Astrocyte (in vitro differentiated cells and primary cell): ENCODE measurements at places on chromosomes 2 and 18. TPM values are rescaled to one million over a fixed set of nuclear protein-coding genes. Genes with fewer than 3 reads are reported as not detected.

The E2F6 gene
- 20.3 and 22.1 TPM in 2 replicates for total RNA-seq

The LAMA1 gene
- 17.4 and 18.3 TPM in 2 replicates for total RNA-seq

The TUBA4B gene
- not detected in 2 replicates for total RNA-seq

The PSMD1 gene
- 149 and 151 TPM in 2 replicates for total RNA-seq

The OXER1 gene
- total RNA-seq = 0.39 and 0.43 TPM in 2 replicates

The RAX gene
- not detected in 2 replicates for total RNA-seq

DNA sequence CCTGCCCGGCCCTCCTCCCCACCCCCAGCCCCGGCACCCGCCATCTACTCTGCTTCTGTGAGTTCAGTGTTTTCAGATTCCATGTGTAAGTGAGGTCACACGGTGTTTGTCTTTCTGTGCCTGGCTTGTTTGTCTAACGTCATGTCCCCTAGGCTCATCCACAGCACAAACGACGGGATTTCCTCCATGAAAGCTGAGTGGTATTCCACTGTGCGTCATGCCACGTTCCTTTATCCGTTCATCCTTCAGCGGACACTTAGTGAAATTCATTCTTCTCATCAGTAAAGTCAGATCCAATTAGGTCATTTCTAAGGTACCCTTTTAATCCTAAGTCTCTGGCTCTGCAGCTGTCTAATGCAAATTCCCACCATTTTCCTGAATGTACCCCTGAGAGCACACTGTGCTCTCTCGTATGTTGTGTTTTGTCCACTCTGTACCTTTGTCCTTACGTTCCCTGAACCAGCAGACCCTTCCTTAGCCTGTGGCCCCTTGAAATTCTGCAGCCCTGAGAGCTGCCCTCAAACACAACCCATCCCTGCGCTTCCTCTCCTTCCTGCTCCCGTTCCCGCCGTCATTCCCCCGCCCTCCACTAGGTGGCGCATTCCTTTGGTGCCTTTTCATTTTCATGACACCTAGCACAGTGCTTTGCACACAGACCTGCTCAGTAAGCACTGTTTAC is 44.1 kb downstream of the TRAPPC12 start:
- H3K4me1 ChIP-seq = no peaks in the 10 kb centered on the region
- H3K27ac ChIP-seq = no peak overlapping the region
- peak; percentile 5 for DNase-seq
- no peaks in the 10 kb centered on the region for H3K27me3 ChIP-seq
- peaks cover 31% of the 10 kb centered on the region for H3K36me3 ChIP-seq

GRCh38 chr2:234368861-234369261 is 128.0 kb downstream of the ARL4C start:
- peak; percentile 23 for DNase-seq
- H3K27me3 ChIP-seq = no peaks in the 10 kb centered on the region
- H3K4me1 ChIP-seq = peaks cover under 1% of the 10 kb centered on the region
- no peak overlapping the region for H3K4me3 ChIP-seq
- H3K36me3 ChIP-seq = no peaks in the 10 kb centered on the region

DNA sequence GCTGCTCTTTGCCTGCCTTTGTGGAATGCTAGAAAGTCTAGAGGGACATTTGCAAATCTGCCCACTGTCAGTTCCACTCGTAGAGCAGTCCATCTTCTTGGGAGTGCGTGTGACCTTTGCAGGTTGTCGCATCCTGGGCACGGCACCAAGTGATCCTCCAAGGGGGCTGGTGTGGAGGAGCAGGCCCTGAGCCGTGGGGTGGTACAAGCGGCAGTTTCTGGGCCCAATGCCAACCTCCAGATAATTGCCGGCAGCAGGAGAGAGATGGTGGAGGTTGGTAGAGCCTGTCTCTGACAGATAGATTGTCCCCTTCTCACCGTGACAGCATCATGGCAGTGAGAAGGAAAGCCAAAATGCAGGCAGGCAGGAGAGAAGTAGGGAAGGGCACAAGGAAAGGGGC is 150.7 kb upstream of the SLC14A2 start:
- no peak overlapping the region for H3K4me3 ChIP-seq
- no peak overlapping the region for H3K27ac ChIP-seq
- DNase-seq = no peak
- H3K27me3 ChIP-seq = peaks cover 2% of the 10 kb centered on the region
- no peaks in the 10 kb centered on the region for H3K4me1 ChIP-seq
- H3K36me3 ChIP-seq = no peaks in the 10 kb centered on the region

- no peak overlapping the region for H3K4me3 ChIP-seq
- DNase-seq = no peak
- H3K4me1 ChIP-seq = peaks cover 22% of the 10 kb centered on the region
- no peaks in the 10 kb centered on the region for H3K27me3 ChIP-seq
- peaks cover 11% of the 10 kb centered on the region for H3K36me3 ChIP-seq
These were observed 6.0 kb downstream of the IGFBP5 start for GRCh38 chr2:216689397-216689796.

- peaks cover 22% of the 10 kb centered on the region for H3K4me1 ChIP-seq
- no peak overlapping the region for H3K27ac ChIP-seq
- no peaks in the 10 kb centered on the region for H3K27me3 ChIP-seq
- peak; percentile 10 for DNase-seq
- no peaks in the 10 kb centered on the region for H3K36me3 ChIP-seq
These were observed 97.3 kb downstream of the TACR1 start for GRCh38 chr2:75102011-75102410.

GRCh38 chr2:155412598-155412997 is 714.1 kb downstream of the KCNJ3 start:
- H3K36me3 ChIP-seq = no peaks in the 10 kb centered on the region
- H3K27me3 ChIP-seq = no peaks in the 10 kb centered on the region
- no peak for DNase-seq
- no peak overlapping the region for H3K4me3 ChIP-seq

DNA sequence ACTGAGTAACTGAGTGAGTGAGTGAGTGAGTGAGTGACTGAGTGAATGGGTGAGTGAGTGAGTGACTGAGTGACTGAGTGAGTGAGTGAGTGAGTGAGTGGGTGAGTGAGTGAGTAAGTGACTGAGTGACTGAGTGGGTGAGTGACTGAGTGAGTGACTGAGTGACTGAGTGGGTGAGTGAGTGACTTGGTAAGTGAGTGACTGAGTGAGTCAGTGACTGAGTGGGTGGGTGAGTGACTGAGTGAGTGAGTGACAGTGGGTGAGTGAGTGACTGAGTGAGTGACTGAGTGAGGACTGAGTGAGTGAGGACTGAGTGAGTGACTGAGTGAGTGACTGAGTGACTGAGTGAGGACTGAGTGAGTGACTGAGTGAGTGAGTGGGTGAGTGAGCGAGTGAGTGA is 13.9 kb downstream of the MAL start:
- no peak overlapping the region for H3K27ac ChIP-seq
- no peak for DNase-seq
- H3K27me3 ChIP-seq = peaks cover 3% of the 10 kb centered on the region
- H3K36me3 ChIP-seq = no peaks in the 10 kb centered on the region
- H3K4me3 ChIP-seq = no peak overlapping the region

GRCh38 chr2:97967931-97968627 is 27.7 kb downstream of the TMEM131 start:
- peaks cover 6% of the 10 kb centered on the region for H3K4me1 ChIP-seq
- H3K36me3 ChIP-seq = no peaks in the 10 kb centered on the region
- no peak for DNase-seq

DNA sequence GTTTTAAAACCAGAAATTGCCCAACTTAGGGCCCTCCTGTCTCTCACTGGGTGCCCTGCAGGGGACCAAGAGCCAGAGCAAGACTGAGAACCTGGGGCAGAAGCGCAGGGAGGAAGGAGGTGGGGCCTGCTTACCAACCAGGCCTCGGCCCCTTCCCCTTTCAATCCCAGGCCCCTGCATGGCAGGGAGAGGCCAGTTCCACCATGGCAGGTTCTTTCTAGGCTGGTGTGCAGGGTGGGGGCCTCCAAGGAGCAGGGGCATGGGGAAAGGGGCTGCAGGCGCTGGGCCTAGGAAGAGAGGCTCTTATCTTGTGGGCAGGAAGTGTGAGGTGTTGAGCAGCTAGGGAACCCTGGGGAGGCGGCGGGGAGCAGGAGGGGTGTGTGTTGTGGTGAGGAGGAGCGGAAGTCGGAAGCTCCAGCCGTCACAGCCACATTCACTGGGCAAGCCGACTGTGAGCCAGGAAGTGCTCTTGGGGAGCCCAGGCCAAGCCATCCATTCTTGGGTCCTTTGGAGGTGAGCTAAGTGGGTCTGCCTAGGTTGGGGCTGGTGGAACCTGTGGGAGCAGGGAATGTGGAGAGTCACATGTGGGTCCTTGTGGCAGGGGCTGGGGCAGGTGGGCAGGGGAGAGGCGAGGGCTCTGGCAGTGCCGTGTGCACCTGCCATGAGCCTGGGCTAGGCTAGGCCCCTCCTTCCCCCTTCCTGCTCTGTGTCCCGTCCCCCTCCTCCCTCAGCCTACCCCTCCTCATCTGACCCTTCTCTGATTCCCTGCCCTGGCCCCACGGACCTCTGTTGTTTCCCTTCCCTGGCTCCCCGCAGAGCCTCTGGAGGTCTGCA is at the start of gene PSD4:
PSD4 (plus strand) TSS at position 430 of the 834 bp plus-strand sequence. CDS start 8,486 bp downstream, outside the sequence.
- DNase-seq = no peak
- no peaks in the 10 kb centered on the region for H3K4me1 ChIP-seq
- no peak within 1 kb of the TSS for H3K4me3 ChIP-seq
- H3K27ac ChIP-seq = no peak within 1 kb of the TSS

- H3K4me3 ChIP-seq = no peak overlapping the region
- peaks cover 9% of the 10 kb centered on the region for H3K4me1 ChIP-seq
- H3K36me3 ChIP-seq = no peaks in the 10 kb centered on the region
These were observed 4.8 kb upstream of the MALL start for GRCh38 chr2:110120171-110121051.

- no peak overlapping the region for H3K4me3 ChIP-seq
- no peaks in the 10 kb centered on the region for H3K27me3 ChIP-seq
- H3K4me1 ChIP-seq = no peaks in the 10 kb centered on the region
- no peak for DNase-seq
These were observed 662.6 kb upstream of the ACVR2A start for GRCh38 chr2:147182260-147182659.

DNA sequence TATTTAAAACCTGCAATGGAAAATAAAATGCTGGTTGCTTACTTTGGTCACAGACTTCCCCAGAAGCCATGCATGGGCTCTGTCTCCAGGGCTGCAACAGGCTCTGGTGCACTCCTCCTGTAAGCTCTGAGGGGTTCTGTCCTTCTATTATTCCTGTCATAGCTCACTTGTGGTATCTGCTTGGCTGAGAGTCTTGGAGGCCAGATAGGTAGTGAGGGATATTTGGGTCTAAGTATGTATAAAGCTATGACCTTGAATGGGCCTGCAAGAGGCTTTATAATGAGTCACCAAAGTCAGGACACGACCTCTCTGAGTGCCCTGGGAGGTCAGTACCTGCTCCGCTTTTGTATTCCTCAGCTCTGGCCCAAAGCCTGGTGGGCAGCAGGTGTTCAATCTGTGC is 141.6 kb upstream of the CAPN13 start:
- H3K27me3 ChIP-seq = no peaks in the 10 kb centered on the region
- H3K36me3 ChIP-seq = no peaks in the 10 kb centered on the region
